Nucleus accumbens (tissue), 56 donors: ENCODE measurements at places on chromosomes 3 and 15.
A peak's percentile ranks its signal among the peaks of the same experiment; 100 is the strongest.

DNA sequence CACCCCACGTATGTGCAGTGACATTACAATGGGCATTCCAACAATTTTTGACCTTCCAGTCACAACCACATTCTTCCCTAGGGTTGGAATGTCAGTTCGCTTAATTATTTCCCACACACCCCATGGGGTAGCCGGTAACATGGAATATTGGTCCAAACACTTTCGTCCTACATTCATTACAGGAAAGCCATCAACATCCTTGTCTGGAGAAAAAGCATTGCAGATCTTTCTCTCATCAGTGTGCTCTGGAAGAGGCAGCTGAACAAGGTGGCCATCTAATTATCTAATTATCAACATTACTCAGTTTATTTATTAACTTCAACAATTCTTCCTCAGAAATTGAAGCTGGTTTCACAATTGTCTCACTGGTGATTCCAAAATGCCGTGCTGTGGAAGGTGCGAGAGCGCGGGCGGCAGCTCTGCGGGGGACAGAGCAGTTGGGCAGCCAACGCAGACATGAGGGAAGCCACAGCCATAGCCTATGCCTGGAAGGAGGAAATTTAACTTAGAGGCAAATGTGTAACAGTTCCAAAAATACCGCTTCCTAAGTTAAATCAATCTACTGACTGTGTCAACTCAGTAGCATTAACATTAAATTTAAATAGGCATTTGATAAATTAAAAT, 1158.9 kb upstream of the EPHA6 start:
- no peak for DNase-seq

- no peak for DNase-seq
These were observed 507.0 kb upstream of the TPRG1 start for GRCh38 chr3:188664795-188665194.

- DNase-seq: no peak
These were observed 330.7 kb upstream of the TPM1 start for GRCh38 chr15:62711691-62712454.

GRCh38 chr15:80945605-80946004, 44.0 kb downstream of the MESD start:
- DNase-seq: no peak

DNA sequence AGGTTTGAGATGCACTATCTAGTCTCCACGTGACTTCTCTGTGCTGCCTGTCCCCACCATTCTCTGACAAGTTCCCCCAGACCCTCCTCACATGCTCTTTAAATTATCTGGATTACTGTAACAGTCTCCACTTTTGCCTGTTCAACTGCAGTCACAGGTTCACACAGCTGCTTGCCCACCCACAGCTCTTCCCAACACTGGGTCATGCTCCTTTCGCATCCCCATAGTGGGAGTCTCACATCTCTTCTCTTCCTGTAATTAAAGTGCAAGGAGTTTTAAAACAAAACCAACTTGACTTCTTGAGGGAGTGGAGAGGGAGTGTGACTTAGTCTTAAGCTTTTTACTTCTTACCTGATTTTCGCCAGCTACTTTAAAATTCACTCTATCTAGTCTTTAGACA, 178.8 kb downstream of the PLCL2 start:
- no peak for DNase-seq

GRCh38 chr3:151107701-151108100, 22.2 kb downstream of the MED12L start:
- DNase-seq: no peak

- DNase-seq: no peak
These were observed 9.9 kb upstream of the UBL7 start for GRCh38 chr15:74470631-74471395.

DNA sequence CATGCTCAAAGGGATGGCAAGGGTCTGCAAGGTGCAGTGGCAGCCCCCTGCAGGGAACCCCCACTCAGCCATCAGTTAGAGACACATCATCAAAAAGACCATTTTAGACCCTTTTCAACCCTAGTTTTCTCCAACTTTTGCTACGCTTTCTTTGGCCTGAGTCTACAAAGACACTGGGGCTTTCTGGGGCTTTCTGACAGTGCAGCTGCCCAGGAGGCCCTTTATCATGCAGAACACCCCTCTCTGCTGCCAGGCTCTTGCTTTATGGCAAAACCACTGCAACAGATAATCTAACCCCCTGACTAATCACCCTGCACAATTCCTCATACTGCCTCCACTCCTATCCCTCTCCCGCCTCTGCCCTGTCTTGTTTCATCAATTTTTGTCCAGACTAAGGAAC, 2.4 kb downstream of the NMNAT3 start:
- DNase-seq: no peak

DNA sequence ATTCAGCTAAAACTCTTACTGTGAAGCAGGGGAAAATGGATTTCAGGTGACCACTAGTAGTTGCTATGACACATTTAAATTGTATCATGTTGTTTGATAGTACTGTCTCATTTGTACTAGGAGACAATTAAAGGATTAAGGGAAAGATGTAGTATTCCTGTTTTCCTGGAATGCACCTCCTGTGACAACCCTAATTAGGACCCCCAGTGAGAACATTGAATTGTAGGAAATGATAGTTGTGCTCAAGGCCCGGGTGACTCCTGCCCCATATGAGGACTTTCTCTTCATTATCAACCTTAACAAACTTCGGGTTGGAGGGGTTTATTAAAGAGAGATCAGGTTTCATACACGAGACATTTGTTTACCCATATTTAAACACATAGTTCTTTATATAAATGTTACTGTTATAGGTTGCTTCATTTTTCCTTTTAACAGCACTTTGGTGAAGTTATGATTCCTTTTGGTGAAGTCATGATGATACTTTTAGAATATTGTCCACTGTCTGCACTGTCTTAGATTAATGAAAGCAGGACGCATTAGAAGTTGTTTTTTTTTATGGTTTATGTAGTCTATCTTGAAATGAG, 392.6 kb upstream of the NAALADL2 start:
- DNase-seq: no peak

DNA sequence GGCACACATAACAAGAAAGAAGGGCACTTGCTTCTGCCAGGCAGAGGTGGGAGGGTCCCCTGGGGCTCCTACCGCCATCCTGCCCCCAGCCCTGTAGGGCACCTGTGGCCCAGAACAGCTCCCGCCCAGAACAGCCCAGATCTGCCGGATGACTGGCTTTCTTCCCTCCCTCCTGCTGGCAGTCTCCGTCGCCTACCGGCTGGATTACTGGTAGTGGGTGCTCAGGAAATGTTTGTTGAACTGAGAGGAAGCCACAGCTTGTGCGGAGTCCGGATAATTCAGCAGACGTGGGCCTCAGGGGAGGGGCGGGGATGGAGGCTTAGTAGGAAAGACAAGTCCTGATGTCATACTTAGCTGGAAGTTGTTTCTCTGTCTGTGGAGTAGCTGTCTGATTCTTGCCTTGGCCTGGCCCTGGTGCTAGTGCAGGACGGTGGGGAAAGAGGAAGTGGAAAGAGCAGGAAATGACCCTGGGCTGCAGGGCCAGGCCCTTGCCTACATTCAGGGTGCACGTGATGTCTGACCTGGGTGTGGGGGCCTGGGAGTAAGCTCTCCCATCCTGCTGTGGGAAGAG, 6.7 kb downstream of the CCDC9B start:
- DNase-seq: no peak

- peak; percentile 56 for DNase-seq
These were observed 116.6 kb downstream of the SLCO3A1 start for GRCh38 chr15:91970142-91970541.

DNA sequence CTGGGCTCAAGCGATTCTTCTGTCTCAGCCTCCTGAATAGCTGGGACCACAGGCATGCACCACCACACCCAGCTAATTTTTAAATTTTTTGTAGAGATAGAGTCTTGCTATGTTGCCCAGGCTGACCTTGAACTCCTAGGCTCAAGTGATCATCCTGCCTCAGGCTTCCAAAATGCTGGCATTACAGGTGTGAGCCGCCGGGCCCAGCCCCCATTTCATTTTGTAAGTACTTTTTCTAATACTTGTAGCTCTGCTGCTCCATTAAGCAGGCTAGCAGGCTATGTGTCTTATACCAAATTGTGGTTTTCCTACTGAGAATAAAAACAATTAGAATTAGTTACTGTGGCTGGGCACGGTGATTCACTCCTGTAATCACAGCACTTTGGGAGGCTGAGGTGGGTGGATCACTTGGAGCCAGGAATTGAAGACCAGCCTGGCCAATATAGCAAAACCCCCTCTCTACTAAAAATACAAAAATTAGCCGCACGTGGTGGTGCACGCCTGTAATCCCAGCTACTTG, 22.4 kb downstream of the NIPA1 start:
- DNase-seq: no peak

DNA sequence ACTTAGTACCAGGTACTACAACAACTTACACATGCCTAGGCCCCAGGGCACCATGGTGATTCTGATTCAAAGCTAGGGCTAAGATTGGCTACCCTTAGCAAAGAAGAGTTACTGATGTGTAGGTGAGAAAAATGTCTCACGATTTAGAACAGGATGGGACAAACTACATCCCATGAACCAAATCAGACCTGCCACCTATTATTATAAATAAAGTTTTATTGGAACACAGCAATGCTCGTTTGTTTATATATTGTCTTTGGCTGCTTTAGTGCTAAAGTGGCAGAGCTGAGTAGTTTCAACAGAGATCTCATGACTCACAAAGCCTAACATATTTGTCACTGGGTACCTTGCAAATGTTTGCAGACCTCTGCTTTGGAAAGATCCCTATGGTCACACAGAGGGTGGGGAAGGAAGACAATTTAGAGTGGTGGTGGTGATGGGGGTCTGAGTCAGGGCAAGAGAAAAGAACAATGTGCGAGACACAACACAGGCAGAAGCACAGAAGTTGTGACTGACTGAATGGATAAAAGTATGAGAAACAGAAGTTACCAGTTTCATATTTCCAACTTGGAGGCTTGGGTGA, 770.6 kb upstream of the CFAP20DC start:
- DNase-seq: no peak

DNA sequence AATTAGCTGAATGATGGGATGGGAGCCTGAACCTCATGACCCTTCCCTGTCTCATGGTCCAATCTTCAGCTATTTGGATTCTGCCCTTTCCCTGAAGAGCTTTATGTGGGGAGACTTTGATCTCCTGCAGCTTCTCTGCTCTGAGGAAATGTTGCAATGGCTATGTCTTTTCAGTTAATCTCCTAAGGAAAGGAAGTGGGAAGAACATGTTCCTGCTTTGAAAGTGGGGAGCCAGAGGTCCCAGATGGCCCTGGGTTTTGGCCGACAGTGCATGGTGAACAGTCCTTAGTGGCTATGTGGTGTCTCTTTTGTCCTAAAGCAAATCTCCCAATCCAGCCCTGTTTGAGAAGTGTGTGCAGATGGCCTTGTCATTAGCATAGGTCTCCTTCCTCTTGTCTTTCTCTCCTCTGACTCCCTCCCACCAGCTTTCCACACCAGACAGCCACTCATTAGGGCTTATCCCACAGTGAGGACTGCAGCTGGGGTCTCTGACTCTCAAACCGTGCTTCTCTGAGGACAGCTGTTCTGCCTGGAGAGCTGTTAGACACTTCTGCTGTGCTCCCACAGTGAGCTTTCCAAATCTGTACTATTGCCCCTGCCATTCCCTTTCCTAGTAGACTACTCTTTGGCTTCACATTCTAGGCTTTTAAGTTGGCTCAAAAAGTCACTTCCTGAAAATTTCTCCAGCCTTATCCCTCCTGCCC, 365.8 kb upstream of the UMPS start:
- DNase-seq: no peak

- no peak for DNase-seq
These were observed 20.5 kb downstream of the STT3B start for GRCh38 chr3:31553258-31553657.

- no peak for DNase-seq
These were observed 62.0 kb upstream of the KLF13 start for GRCh38 chr15:31264559-31265089.

DNA sequence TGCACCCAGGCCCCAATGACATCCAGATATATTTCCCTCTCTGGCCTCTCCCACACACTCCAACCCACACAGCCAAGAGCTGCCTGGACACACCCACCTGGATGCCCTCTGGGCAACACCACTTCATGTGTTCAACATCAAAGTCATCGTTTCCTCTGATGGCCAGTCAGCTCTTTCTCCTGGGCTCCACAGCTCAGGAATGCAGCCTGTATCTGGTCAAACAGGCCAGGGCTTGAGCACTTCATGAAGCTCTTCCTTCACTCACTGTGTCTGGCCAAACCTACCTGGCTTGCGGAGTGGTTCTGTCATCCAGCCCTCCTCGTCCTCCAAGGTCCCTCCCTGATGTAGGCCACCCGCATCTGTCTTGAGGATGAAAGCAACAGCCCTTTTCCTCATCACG, 35.8 kb upstream of the SLC6A11 start:
- no peak for DNase-seq

GRCh38 chr3:102410616-102411015, 24.2 kb upstream of the ZPLD1 start:
- no peak for DNase-seq

DNA sequence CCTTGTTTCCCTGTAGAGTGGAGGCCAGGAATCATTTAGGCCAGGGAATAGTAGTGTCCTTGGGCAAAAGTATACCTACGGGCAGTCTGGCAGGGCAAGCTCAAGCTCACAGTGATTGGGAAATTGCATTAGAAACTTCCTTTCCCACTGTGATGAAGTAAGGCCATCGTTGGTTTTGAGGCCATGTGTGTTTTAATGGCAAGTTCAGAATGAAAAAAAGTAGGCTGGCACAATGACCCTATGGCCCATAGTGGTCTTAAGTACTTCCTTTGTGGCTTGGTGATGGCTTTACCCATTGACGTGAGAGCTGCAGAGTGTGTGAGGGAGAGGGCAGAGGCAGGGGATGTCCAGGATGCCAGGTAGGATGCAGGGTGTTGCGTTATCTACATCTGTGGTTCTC, 28.8 kb downstream of the LIMD1 start:
- no peak for DNase-seq

GRCh38 chr15:69000725-69001503, 13.6 kb upstream of the NOX5 start:
- no peak for DNase-seq

- DNase-seq: no peak
These were observed 209.3 kb downstream of the CD47 start for GRCh38 chr3:107881509-107881908.

DNA sequence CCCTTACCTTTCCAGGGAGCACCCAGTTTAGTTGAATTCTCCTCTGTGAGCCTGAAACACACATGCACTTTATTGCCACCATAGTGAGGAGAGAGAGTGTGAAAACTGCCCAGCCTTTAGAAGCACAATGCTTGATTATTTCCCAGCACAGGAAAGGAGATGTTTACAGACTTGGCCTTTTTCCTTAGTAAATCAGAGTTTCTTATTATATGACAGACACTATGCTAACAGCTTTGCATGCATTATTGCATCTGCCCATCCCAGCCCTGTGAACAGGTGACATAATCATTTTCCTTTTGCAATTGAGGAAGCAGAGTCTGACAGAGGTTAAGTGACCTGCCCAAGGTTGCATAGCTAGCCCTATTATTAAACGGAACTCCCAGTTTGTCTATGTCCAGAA, 36.5 kb downstream of the CAPN3 start:
- no peak for DNase-seq
